ENCODE measurements at places on chromosomes 6 and 20. TPM values are rescaled to one million over a fixed set of nuclear protein-coding genes. Genes with fewer than 3 reads are reported as not detected.

The PAK5 gene
- total RNA-seq = not detected

The ABHD16B gene
- total RNA-seq = not detected

The SPDEF gene
- total RNA-seq = not detected

The FKBP1C gene
- 4.8 TPM for total RNA-seq

DNA sequence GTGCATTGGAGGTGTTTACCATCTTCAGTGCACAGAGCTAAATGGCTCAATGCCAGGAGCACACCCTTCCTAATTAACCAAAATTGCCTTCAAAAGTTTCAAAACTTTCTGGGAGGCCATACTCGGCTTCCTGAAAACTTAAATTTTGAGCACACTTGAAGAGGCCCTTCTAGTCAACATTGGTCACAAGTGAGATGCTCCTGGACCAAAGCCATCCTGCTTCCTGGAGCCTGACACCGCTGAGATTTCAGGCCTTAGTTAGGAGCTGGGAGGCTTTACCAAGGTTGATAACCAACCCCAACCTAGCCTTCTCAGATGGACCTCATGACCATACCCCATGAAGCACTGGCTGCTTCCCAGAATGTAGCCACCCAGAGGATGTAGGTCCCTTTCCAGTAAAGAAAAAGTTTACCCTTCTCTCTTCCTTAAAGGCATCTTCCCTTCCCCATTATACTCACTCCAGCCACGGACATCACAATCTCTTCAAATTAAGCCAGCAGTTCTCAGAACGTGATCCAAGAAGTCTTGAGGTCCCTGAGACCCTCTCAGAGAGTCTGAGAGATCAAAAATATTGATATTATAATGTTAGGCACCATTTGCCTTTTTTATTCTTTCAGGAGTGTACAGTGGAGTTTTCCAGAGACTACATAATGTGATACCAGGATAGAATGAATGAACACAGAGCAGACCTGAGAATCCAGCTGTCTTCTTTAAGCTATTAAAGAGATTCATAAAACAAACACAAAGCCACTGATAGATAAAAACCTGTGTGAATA is 32.8 kb upstream of the SPTLC3 start:
- no peak overlapping the region for H3K27ac ChIP-seq
- DNase-seq = no peak
- peaks cover under 1% of the 10 kb centered on the region for H3K27me3 ChIP-seq
- no peaks in the 10 kb centered on the region for H3K4me1 ChIP-seq
- no peak overlapping the region for H3K4me3 ChIP-seq
- no peaks in the 10 kb centered on the region for H3K36me3 ChIP-seq

GRCh38 chr6:104653781-104654180 is 205.9 kb downstream of the HACE1 start:
- peaks cover 15% of the 10 kb centered on the region for H3K4me1 ChIP-seq
- DNase-seq = peak; percentile 52
- H3K36me3 ChIP-seq = no peaks in the 10 kb centered on the region
- peak overlapping the region; percentile 39 for H3K27ac ChIP-seq

DNA sequence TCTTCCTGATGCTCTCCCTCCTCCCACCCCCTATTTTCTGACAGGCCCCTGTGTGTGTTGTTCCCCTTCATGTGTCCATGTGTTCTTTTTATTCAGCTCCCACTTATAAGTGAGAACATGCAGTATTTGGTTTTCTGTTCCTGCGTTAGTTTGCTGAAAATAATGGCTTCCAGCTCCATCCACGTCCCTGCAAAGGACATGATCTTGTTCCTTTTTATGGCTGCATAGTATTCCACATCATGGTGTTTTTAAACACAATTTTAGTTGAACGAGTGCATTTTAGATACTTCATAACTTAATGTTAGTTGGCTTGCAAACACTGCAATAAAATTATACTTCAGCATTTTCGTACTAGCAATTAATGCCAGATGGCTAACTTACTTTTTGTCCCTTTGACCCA is 28.5 kb downstream of the COL9A1 start:
- no peak for DNase-seq
- H3K4me1 ChIP-seq = no peaks in the 10 kb centered on the region
- no peak overlapping the region for H3K27ac ChIP-seq
- H3K36me3 ChIP-seq = no peaks in the 10 kb centered on the region
- no peak overlapping the region for H3K4me3 ChIP-seq

GRCh38 chr6:134863763-134864510 is 86.0 kb downstream of the ALDH8A1 start:
- no peak for DNase-seq
- H3K27me3 ChIP-seq = no peaks in the 10 kb centered on the region
- no peak overlapping the region for H3K27ac ChIP-seq
- no peak overlapping the region for H3K4me3 ChIP-seq
- H3K36me3 ChIP-seq = no peaks in the 10 kb centered on the region

The MAFB gene
- total RNA-seq = 1.3 TPM

GRCh38 chr6:52186480-52186879 is 305 bp downstream of the IL17A start:
- H3K4me1 ChIP-seq = no peaks in the 10 kb centered on the region
- no peaks in the 10 kb centered on the region for H3K36me3 ChIP-seq
- no peaks in the 10 kb centered on the region for H3K27me3 ChIP-seq
- no peak for DNase-seq
- H3K4me3 ChIP-seq = no peak overlapping the region
- no peak overlapping the region for H3K27ac ChIP-seq

- no peaks in the 10 kb centered on the region for H3K27me3 ChIP-seq
- H3K4me1 ChIP-seq = no peaks in the 10 kb centered on the region
- H3K4me3 ChIP-seq = no peak overlapping the region
- no peak overlapping the region for H3K27ac ChIP-seq
Measured at GRCh38 chr20:53652859-53653517, 59.3 kb upstream of the ZNF217 start.

The BHLHE23 gene
- not detected for total RNA-seq

GRCh38 chr6:111159633-111160032 is 72.3 kb downstream of the SLC16A10 start:
- H3K27ac ChIP-seq = no peak overlapping the region
- no peak for DNase-seq
- peaks cover 2% of the 10 kb centered on the region for H3K27me3 ChIP-seq
- no peak overlapping the region for H3K4me3 ChIP-seq

GRCh38 chr6:96234444-96234843 is 218.7 kb downstream of the FUT9 start:
- no peaks in the 10 kb centered on the region for H3K27me3 ChIP-seq
- no peaks in the 10 kb centered on the region for H3K36me3 ChIP-seq
- no peak overlapping the region for H3K27ac ChIP-seq
- H3K4me3 ChIP-seq = no peak overlapping the region
- DNase-seq = no peak

DNA sequence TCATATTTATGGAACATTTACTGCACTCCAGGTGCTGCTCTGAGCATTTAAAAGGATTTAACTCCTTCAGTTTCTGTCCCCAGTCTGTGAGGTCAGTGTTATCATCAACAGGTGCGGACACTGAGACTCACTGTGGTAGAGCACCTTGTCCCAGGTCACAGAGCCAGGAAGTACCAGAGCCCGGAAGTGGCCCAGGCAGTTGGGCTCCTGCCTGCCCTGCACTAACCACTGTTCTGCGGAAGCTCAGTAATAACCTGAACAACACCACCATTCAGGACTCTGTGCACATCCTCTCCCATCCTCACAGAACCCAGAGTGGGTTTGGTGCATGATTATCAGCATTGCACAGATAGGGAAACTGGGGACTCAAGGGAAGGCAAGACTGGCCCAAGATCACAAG is 16.8 kb upstream of the SIRPG start:
- DNase-seq = no peak
- no peak overlapping the region for H3K4me3 ChIP-seq
- no peaks in the 10 kb centered on the region for H3K4me1 ChIP-seq
- no peak overlapping the region for H3K27ac ChIP-seq
- no peaks in the 10 kb centered on the region for H3K36me3 ChIP-seq

DNA sequence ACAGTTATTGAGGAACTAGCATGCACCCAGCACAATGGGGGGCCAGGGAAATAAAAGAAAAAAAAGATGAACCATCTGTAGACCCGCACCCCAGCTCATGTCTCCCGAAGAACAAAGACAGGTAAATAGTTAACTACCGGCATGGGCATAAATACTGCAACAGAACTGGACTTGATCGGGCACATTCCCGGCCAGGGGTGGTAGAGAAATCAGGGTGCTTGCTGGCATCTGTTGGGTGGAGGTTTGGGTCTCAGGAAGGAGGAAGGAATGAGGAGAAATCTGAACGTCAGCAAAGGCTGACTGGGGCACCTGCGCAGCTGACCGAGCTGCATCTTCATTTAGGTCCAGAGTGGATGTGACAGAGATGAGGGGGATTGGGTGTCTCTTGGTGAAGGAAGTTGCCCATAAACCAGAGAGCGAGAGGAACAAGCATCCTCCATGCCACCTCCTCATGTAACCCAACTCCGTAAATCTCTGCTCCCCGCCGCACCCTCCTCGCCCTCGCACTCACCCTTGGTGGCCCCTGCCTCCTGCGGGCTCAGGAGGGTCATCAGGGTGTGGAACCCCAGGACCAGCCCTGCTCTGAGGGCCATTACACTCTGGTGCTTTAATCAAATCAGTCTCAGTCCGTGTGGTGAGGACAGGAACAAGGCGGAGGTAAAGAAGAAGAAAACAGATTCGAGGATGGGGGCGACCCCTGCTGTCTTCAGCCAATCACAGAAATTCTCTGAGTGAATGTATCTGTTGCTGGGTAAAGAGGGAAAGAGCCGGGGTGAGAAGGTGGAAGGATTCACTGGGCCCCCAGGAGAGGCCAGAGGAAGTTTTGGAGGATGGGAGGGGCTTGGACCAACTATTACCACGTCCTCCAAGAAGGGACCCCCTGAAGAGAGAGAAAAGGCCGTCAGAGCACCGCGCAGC is at the start of gene HLA-DOA:
HLA-DOA (minus strand) TSS at position 648 of the 918 bp plus-strand sequence.
- no peak within 1 kb of the TSS for H3K27ac ChIP-seq
- H3K36me3 ChIP-seq = no peaks in the 10 kb centered on the region
- H3K4me3 ChIP-seq = no peak within 1 kb of the TSS
- no peaks in the 10 kb centered on the region for H3K4me1 ChIP-seq

GRCh38 chr6:118724211-118724610 is 72.8 kb upstream of the CEP85L start:
- DNase-seq = no peak
- no peaks in the 10 kb centered on the region for H3K27me3 ChIP-seq
- H3K36me3 ChIP-seq = no peaks in the 10 kb centered on the region
- no peaks in the 10 kb centered on the region for H3K4me1 ChIP-seq

All from endothelial cell of umbilical vein (primary cell).